ENCODE measurements at places on chromosomes 12 and 14.

- DNase-seq, result no peak
Observed at GRCh38 chr12:27592548-27592947, 68.5 kb downstream of the PPFIBP1 start.

- DNase-seq, result no peak
Observed at GRCh38 chr12:61523276-61523992, 736.8 kb upstream of the USP15 start.

- DNase-seq, result no peak
Observed at GRCh38 chr14:93133464-93133863, 17.7 kb upstream of the ITPK1 start.

GRCh38 chr12:4518106-4518728 lies 20.5 kb upstream of the RAD51AP1 start:
- no peak for DNase-seq

Measured in left renal pelvis (tissue), 4 donors.